ENCODE measurements at places on chromosomes 5 and 9.

DNA sequence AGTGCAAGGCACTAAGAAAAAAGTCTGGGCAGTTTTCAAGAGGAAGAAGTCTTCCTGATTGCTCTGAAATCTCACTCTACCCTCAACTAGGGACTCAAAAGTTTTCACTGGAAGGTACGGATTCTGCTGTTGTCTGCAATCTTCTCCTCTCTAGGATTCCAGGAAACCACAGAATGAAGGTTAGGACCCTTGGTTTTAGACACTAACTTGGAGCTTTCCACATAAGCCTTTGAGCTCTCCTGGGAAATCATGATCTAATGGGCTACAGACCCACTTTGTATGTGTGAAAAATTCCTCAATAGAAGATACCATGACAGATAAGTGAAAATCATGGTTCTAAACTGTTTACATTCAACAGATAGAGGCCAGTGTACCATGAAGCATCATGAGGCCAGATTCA, 265.1 kb downstream of the PSAT1 start:
- DNase-seq, result no peak

DNA sequence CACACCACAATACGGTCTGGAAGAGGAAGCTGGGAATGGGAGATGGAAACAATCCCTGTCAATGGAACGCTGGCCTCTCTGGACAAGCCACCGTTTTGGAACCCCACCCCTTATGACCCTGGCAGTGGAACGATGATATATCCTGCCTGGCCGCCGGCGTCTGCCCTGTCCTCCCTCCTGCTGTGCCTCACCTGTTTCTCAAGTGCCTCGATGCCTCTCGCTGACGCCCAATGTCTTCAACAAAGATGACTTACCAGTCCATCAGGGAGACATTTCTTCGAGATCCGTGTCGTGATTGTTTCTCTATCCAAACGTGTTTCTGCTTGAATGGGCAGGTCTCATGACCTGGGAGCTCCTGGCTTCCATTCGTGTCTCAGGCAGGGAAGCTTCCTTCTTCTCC, 476.5 kb downstream of the SPATA31A7 start:
- no peak for DNase-seq

GRCh38 chr9:35164711-35165110, 2.9 kb downstream of the UNC13B start:
- DNase-seq, result no peak

DNA sequence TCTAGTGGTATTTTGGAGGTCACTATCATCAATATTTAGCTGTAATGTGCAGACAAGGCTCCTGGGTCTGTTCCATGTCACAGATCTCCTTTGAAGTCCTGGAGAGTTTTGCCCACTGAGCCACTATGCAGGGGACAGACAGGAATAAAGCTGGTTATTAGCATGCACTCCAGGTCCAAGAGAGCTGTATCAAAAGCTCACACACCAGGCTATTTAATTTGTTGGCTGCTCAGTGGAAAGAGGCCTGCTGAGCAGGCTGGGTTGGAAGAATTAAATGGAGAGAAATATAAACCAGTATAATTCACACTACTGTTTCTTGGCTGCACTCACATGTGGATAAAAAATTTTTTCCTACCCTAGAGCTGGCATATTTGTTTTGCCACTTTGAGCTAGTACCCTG, 113.8 kb upstream of the TAF11L2 start:
- no peak for DNase-seq

DNA sequence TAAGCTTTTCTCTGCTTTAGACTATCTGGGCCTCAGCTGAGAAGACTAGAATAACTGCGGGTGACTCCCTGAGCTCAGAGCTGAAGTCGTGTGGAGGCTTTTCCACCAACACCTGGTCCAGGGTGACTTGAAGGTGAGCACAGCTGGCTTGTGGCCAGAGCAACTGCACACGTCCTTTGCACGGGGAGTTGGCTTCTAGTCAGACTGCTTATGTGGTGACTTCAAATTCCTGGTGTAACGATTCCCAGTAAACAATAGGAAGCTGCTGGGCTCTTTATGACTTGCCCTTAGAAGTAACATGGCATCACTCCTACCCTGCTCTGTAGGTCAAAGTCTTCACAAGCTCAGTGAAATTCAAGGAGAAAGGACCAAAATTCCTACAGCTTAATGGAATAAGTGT, 800.6 kb upstream of the CDH6 start:
- DNase-seq, result no peak

DNA sequence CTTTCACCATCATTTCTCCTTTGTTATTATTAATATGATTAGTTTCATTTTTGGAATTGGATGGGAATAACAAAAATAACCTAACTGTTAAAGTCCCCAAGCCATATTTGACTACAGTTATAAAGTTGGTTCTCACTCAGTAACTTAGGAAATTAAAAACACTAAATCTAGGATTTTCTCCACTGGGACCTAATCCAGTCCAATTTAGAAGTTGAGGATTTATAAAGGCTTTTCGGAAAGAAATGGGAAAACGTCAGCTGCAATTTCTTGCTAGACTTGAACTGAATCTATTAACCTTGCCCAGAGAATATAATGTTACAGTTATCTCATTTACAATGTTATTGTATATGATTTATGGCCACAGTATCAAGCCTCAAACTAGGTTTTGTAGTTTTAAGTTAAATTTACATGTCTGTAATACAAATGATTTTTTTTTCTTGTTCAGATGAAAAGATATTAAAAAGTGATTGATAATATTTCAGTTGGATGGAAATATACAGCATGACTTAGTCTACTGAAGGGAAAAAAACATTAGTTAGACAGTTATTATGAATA, 524.3 kb upstream of the GRAMD2B start:
- DNase-seq, result no peak

DNA sequence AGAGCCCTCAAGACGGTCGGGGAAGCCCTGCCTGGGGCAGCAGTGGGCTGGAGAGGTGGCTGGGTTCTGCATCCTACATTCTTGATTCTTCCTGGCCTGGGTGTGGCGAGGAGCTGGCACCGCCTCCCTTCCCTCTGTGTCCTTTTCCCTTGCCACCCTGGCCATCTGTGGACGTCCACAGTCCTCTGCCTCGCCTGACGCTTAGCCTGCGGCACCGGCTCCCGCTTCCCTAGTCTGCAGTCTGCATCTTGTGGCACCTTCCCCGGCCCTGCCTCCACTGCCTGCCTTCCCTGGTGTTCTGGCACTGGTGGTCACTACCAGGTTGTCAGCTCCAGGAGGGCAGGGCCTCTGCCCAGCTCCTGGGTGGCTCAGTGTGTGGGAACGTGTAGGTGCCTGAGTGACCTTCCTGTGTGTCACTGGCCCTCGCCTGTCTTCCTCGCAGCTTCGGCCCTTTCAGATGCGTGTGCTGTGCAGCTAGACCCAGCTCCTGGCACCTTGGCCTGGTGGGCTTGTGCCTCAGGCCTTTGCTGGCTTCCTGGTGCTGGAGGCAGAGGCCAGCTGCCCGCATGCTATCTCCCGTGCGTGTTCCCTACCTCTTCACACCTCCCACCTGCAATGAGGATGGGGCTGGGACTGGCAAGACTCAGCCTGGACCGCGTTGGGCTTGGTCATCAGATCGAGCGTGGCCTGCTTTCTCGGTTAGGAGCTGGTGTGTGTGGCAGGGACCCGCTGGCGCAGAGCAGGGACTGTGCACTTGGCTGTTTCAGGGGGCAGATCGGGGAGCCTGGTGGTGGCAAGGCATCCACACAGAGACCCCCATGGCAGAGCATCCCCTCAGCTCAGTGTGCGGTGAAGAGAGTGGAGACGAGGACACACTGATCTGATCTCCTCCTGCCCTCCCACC, 20.9 kb downstream of the TRAF2 start:
- no peak for DNase-seq
